ENCODE measurements at places on chromosomes 7 and 10. TPM values are rescaled to one million over a fixed set of nuclear protein-coding genes. Genes with fewer than 3 reads are reported as not detected.

GRCh38 chr7:148986742-148987009, 41.6 kb downstream of the PDIA4 start:
- peak overlapping the region; percentile 76 for H3K4me3 ChIP-seq
- H3K4me1 ChIP-seq = peaks cover 20% of the 10 kb centered on the region
- H3K27ac ChIP-seq = peak overlapping the region; percentile 98
- peaks cover 15% of the 10 kb centered on the region for H3K27me3 ChIP-seq

DNA sequence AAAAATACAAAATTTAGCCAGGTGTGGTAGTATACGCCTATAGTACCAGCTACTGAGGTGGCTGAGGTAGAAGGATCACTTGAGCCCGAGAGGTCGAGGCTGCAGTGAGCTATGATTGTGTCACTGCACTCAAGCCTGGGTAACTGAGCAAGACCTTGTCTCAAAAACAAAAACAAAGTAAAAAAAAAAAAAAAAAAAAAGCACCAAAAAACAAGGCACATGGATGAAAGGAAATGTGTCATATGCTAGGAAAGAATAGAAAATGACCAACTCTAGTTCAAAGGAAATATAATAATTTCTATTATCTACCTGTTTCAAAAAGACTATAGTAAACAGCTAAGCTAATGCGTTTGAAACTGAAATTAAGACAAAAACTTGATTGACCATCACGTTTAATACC, 33.8 kb downstream of the UBE2H start:
- peaks cover 6% of the 10 kb centered on the region for H3K36me3 ChIP-seq
- H3K4me3 ChIP-seq = no peak overlapping the region
- no peak for DNase-seq
- H3K27ac ChIP-seq = no peak overlapping the region

- no peak overlapping the region for H3K27ac ChIP-seq
- H3K4me3 ChIP-seq = no peak overlapping the region
- no peaks in the 10 kb centered on the region for H3K27me3 ChIP-seq
- peaks cover 26% of the 10 kb centered on the region for H3K4me1 ChIP-seq
Measured at GRCh38 chr10:132420469-132420980, 23.5 kb downstream of the PWWP2B start.

- no peak overlapping the region for H3K27ac ChIP-seq
- DNase-seq = peak; percentile 78
- H3K4me1 ChIP-seq = no peaks in the 10 kb centered on the region
- H3K4me3 ChIP-seq = peak overlapping the region; percentile 46
- H3K36me3 ChIP-seq = no peaks in the 10 kb centered on the region
- H3K27me3 ChIP-seq = peaks cover 25% of the 10 kb centered on the region
Measured at GRCh38 chr10:133219782-133220181, 10.2 kb upstream of the UTF1 start.

GRCh38 chr10:116866987-116867595, 17.8 kb downstream of the ENO4 start:
- peaks cover 13% of the 10 kb centered on the region for H3K4me1 ChIP-seq
- no peaks in the 10 kb centered on the region for H3K27me3 ChIP-seq
- no peaks in the 10 kb centered on the region for H3K36me3 ChIP-seq
- no peak for DNase-seq
- no peak overlapping the region for H3K27ac ChIP-seq

PLXDC2 gene
- total RNA-seq = 30.1 TPM

DNA sequence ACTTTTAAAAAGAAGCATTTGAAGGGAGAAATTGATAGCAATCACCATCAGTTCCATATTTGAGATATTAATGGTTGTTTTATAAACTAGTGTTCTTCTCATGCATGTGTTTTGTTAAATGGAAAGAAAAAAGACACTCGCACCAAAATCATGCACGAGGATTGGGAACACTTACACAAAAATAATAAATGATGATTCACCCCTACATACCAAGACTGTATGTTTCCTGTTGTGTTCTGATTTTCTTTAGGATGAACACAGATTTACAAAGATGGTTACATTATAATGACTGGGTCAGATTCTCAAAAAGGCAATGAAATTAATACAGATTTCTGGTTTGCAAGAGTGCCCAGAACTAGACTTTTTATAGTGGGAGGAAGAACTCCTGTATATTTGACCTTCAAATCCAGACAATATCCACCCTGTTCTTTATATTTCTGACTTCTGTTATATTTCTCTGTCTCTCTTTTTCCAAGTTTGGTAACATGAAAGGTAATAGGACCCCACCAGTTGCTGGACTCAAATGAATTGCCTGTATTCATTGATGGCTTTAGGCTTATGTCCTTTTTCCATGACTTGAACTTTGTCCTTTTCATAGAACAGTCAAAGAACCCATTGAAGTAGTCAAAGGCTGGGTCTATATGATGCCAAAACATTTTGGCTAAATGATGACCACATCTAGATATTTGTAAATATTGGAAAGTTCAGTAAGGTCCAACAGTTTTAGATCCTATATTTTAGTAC, 54.4 kb downstream of the SEMA3A start:
- no peaks in the 10 kb centered on the region for H3K36me3 ChIP-seq
- H3K27me3 ChIP-seq = no peaks in the 10 kb centered on the region
- DNase-seq = no peak
- no peak overlapping the region for H3K27ac ChIP-seq
- peaks cover 13% of the 10 kb centered on the region for H3K4me1 ChIP-seq
- H3K4me3 ChIP-seq = no peak overlapping the region

SLC39A12 gene
- 0.22 TPM for total RNA-seq

DNA sequence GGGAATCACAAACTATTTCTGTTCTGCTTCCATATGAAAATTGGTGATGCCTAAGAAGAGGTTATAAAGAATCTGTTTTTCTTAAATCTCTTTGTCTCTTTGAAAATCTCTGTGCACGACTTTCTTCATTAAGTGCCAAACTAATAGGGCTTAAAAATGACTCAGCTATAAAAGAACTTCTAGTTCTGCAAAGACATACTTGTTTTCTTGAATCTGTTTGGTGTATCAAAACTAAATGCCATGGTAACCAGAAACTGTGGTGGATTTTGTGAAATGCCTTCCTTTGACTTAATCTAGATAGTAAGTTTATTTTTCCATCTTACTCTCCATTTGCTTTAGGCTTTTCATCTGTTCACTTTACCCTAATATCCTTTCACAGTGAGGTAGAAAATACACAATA, 417.8 kb downstream of the PARD3 start:
- H3K4me3 ChIP-seq = no peak overlapping the region
- H3K27ac ChIP-seq = no peak overlapping the region
- no peaks in the 10 kb centered on the region for H3K4me1 ChIP-seq
- DNase-seq = no peak
